ENCODE measurements at places on chromosomes 6 and 20. TPM values are rescaled to one million over a fixed set of nuclear protein-coding genes. Genes with fewer than 3 reads are reported as not detected.

DNA sequence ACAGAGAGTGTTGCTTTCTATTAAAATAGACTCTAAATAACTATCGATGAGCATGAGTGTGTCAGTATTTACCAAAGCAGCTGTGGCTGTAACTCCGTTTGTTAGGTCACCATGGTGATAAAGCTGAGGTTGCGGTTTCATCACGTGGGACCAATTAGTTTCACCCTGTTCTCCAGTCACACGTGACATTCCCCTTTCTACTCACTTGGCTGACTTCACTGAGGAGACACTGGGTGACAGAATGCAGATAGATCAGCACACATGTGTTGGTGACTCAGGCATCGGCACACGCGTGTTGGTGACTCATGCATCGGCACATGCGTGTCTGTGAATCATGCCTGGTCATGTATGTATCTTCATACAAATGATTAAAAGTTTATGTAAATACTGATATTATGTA is 285.4 kb downstream of the THBS2 start:
- no peak for DNase-seq

DNA sequence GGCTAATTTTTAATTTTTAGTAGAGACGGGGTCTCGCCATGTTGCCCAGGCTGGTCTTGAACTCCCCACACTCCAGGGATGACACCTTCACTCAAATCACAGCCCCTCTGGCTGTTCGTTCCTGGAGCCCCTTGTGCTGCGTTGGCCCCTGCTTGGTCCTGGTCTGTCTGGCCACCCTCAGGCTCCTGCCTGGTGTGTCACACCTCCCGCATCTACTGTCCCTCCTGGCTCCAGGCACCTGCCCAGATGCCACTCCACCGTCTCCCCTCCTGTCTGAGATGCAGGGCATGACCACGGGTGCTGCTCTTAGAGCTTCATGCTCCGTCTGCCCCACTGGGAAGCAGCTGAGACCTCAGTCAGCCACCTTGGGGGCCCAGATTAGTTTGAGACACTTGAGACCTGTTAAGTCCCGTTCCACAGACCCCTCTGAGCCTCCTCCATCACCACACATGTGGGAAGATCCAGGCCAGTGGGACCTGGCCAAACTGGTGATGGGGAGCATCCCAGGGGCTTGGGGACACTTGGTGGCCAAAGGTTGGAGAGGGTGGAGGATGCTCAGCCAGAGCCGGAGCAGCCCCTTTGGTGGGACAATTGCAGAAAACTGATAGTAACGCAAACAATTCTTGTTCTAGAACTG is 21.9 kb upstream of the NPBWR2 start:
- peak; percentile 68 for DNase-seq

- no peak for DNase-seq
These were observed 6.9 kb downstream of the OLIG3 start for GRCh38 chr6:137487181-137487868.

DNA sequence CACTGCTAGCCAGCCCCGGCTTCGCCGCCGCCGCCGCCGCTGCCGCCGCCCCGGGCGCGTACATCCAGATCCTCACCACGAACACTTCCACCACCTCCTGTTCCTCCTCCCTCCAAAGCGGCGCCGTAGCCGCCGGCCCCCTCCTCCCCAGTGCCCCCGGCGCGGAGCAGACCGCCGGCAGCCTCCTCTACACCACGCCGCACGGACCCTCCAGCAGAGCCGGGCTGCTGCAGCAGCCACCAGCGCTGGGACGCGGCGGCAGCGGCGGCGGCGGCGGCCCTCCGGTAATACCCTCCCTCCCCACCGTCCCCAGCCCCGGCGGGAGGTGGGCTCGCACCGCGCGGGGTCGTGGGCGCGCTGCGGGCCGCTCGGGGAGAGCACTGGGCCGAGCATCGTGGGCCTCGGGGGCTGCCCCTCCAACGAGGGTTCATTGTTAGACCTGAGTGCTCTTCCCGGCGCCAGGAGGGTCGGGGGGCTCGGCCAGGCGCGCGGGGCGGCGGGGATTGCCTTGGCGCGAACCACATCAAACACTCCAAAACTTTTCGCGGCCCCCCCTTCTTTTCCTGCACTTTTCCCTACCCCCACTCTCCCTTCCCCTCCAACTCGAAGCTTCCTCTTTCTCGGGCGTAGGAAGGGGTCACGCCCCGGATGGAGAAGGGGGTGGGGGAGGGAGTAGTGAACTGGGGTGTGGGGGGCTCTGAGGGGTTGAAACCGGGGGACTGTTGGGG is 827 bp downstream of the E2F3 start:
- DNase-seq = no peak

DNA sequence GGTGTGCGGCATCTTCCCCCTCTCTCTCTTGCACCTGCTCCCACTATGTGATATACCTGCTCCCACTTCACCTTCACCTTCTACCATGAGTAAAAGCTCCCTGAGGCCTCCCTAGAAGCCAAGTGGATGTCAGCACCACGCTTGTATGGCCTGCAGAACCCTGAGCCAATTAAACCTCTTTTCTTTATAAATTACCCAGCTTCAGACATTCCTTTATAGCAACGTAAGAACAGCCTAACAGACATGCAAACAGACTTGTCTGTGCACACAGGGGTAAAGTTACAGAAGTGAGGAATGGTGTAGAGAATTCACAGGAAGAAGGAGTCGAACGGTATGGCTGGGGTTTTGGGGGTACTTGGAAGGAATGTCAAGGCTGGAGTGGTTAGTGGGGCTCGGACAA is 14.8 kb upstream of the TGM2 start:
- DNase-seq = no peak

DNA sequence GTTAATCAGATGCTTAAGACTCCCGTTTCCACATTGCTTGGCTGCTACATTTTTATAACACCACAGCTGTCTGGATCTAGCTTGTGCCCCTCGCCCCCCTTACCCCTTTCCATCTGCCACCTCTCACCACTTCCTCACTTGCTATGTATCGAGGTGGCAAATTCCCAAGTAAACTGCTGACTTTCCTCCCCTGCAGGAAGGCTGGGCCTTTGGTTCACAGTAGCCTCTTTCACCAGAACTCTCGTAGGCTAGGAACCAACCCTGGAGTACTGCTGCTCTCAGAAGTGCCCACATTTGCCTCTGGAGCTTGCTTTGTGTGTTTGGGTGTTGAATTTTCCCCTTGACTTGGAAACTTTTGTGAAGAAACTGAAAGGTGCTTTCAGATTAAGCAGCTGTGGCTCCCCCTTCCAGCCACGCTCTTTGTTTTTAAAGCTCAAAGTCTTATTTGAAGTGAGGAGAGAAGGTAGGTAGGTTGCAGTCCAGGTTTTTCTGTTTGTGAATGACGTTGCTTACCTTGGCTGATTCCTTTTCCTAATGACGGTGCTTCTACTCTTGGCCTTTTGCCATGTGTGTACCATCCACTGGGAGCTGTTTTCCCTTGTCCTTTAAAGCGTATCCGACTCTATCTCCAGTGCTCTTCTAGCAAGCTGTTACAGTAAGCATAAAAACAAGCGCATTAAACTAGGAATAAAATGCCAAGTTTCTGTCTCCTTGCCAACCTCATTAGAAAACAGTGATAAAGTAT is 90.4 kb downstream of the CARMIL1 start:
- DNase-seq = no peak

DNA sequence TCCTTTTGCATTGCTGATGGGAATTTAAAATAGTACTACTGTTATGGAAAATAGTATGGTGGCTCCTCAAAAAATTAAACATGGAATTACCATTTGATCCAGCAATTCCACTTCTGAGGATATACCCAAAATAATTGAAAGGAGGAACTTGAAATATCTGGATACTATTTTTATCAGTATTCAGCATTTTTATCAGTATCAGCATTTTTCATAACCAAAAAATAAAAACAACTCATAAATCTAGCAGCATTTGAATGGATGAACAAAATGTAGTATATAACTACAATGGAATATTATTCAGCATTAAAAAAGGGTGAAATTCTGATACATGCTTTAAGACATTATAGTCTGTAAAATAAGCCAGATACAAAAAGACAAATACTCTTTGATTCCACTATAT is 763.4 kb upstream of the MAN1A1 start:
- DNase-seq = no peak

DNA sequence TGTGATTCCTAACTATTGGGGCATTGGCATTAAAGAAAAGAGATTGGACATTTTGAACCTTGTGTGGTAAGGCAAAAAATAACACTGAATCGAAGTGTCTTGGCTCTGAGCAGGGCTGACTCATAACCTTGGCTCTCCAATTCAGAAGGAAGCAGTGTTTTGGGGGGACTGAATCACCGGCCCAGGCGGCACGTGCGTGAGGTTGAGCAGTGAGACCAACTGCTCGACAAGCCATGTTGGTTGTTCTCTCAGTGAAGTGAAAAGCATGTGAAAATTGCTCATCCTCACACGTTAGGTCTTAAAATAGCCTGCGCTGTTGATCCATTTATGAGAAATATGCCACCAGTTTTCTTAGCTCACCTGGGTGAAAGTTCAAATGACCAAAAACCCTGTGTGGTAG is 137.8 kb upstream of the SPACA1 start:
- no peak for DNase-seq

GRCh38 chr6:163128324-163128723 is 286.2 kb upstream of the QKI start:
- DNase-seq = no peak

The SYCP2 gene
- 1.9 TPM for total RNA-seq

The DNAH8 gene
- total RNA-seq = 0.05 TPM

The PRICKLE4 gene
- 3.6 TPM for total RNA-seq

The SRMS gene
- total RNA-seq = not detected

The TRIM31 gene
- total RNA-seq = not detected

The RPRD1B gene
- total RNA-seq = 19.3 TPM

Measured in chondrocyte (in vitro differentiated cells).